ENCODE measurements at places on chromosomes 4 and X.

DNA sequence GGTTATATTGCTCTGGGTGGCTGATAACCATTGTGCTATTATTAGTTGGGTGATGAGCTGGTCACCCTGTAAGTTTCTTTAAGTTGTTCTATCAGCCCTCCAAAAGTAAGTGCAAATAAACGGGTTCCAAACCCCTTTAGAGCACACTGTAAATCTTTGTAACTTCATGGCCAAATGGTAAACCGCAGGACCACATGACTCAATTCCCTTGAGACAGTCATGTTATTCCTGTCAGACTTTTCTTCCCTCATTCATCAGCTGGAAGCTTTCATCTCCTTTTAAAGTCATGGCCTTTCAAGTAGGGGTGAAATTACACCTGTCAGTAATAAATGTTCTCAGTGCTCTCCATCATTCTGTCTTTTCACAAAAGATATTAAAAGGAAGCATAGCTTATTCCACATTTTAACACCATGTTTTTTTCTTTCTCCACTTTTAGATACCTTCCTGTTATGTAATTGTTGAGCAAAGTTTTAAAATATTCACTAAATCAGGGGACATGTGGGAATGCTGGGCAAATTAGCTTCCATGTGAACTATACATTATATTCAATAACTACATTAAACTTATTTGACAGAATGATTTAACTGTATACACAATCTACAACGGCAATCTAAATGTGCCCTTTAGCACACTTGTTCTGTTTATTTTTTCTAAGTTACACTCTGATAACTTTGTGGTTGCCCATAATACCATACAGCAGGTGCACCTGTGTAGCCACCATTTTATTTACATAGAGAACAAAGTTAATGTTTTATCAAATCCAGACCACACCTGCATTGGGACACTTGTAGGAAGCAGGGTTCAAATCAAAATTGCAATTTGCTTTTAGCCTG, 275.5 kb downstream of the CFAP299 start:
- DNase-seq, result no peak

DNA sequence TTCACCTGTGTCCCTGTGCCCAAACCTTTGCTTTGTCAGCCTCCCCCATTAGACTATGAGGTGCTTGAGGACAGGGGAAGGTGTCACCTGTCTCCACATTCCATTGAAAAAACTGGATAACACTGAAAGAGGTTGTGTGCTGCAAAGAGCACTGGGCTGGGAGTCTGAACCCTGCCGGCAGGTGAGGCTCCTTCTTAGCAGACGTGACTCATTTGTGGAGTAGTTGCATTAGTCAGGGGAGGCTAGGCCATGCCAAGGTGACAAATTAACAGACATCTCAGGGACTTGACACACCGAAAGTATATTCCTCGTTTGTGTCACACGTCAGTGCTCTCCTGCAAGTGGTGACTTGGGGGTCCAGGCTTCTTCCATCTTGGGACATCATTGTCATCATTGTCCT, 95.9 kb upstream of the STX18 start:
- DNase-seq, result no peak

GRCh38 chr4:79653871-79654270, 245.8 kb upstream of the GK2 start:
- DNase-seq, result no peak

- DNase-seq, result no peak
Measured at GRCh38 chr4:43816116-43816515, 632.5 kb downstream of the KCTD8 start.

GRCh38 chrX:154300816-154301215, 5.2 kb downstream of the TKTL1 start:
- no peak for DNase-seq

- no peak for DNase-seq
Measured at GRCh38 chr4:84582988-84583875, at the start of gene CDS1. Gene CDS1 (plus strand): TSS chr4:84583127. CDS start chr4:84583402, 275 bp downstream.

DNA sequence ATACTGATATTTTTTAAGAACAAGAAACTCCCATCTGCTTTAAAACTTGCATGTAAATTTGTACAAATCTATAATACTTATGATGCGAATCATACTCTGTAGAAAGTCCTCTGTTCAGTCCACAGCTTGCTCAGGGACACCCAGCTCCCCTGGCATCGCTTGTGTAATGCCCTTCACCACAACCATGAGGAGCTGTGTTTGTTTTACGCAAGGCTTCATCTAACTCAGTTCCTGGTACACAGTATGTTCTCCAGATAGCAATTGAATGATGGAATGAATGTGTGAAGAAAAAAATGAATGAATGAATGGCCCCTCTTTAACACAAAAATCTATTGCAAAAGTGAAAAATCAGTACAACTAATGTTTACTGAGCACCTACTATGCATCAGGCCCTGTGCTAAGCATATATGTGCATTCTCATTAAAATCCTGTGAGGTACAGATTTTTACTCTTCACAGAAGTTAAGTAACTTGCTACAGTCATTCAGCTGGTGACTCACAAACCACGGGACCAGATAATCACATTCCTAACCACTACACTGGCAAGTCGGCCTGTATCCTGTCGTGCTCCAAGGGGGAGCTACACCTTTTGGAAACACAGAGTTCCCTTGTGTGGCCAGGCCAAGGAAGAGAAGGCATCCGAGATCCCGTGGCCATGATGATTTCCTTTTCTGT, 58.7 kb upstream of the KDR start:
- no peak for DNase-seq

DNA sequence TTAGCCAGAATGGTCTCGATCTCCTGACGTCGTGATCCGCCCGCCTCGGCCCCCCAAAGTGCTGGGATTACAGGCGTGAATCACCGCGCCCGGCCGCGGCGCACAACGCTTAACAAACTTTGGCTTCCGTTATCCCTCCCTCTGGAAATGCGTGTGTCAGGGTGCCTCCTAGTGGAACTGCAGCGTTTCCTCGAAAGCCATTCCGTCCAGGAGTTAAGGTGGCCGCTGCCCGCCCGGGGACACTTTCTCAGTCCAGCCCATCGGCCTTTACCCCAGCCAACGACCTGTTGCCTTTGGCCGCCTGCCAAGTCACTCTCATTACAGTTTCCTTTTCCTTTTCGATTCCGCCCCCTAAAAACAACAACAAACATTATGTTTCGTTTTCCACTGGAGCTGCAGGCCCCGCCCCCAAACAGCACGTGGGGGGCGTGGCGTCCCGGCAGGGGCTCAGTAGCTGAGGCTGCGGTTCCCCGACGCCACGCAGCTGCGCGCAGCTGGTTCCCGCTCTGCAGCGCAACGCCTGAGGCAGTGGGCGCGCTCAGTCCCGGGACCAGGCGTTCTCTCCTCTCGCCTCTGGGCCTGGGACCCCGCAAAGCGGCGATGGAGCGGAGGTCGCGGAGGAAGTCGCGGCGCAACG, at the start of gene HERC5:
Gene HERC5, plus strand, starts transcription at position 450 of the 637 bp plus-strand sequence. Its CDS starts 151 bp downstream, at position 601.
- peak; percentile 96 for DNase-seq

GRCh38 chr4:123849495-123849894, 452.9 kb downstream of the SPRY1 start:
- DNase-seq, result no peak

GRCh38 chrX:35104626-35105025, 162.0 kb downstream of the FAM47B start:
- no peak for DNase-seq

GRCh38 chrX:133402830-133403625, 12.3 kb downstream of the GPC4 start:
- DNase-seq, result no peak

GRCh38 chrX:119899125-119899524, 3.4 kb downstream of the AKAP14 start:
- no peak for DNase-seq

GRCh38 chr4:930827-931193, 1.3 kb downstream of the GAK start:
- no peak for DNase-seq

- no peak for DNase-seq
Measured at GRCh38 chr4:76554630-76555029, 119.6 kb downstream of the SHROOM3 start.

GRCh38 chr4:74037076-74037955, 1.2 kb downstream of the CXCL3 start:
- no peak for DNase-seq

DNA sequence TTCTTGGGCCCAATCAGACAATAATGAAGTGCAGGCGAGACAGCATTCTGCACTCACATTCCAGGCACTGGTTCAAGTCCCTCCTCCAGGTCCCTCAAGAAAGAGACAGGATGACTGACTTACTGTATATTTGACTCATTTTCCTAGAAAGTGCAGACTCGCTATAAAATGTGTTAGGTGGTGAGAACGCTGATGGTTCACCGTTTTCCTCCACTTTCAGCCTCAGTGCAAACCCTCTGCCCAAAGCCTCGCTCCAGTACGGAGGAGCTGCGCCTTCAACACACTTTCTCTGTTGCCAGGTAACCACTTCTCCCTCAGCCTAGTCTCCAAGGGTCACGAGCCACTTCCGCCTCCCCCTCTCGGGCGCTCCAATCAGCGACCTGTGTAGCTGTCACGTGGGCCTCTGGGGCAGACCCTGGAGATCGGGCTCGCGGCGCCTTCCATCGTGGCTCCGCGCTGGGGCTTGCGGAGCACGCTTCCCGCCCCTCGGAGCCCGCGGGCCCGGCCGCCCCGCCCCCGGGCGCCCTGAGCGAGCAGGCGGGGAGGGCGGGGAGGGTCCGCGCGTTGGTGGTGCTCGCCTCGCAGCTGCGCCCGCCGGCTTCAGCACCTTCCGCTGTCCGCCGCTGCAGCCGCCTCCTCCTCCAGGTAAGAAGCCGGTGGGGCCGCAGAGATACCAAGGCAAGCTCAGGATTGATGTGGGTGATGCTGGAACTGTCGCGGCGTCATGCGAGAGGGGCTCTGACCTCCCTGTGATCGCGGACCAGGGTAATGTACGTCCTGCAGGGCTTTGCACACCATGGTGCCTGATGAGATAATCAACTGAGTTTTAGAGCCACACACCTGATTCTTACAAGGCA, at the start of gene WDR17:
Gene WDR17, plus strand, starts transcription at position 407 of the 857 bp plus-strand sequence. CDS start 45,740 bp downstream, outside the sequence.
- peak; percentile 77 for DNase-seq

DNA sequence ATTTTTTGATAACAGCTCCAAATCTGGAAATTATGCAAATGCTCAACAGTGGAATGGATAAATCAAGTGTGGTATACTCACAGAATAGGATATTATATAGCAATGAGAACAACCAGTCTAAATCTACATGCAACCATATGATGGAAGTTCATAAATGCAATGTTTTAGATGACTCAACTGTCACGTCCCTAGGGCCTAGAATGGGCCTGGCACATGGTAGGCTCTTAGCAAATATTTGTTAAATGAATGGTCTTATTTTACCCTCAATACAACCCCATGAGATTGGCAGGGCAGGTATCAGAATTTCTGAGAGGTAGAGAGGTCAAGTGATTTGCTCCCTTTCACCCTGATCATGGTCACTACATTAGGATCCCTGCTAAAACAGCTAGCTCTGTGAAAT, 14.6 kb upstream of the NKX3-2 start:
- DNase-seq, result no peak

DNA sequence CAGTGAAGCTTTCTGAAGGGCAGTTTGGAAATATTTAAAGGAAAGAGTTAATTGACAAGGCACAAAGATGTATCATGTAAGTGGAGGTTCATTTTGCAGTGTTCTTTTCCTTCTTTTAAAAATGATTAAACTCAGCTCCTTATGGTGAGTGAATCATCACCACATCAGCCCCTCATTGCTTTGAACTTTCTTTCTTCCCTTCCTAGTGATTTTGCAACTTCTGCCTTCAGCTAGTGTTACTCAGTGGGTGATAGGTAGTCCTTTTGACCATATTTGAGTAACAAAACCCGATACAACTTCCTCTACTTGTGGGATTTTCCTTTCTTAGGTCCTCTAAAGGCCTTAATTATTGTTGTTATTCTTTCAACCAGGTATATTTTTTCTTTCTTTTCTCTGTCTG, 8.2 kb downstream of the ZCCHC4 start:
- DNase-seq, result no peak

DNA sequence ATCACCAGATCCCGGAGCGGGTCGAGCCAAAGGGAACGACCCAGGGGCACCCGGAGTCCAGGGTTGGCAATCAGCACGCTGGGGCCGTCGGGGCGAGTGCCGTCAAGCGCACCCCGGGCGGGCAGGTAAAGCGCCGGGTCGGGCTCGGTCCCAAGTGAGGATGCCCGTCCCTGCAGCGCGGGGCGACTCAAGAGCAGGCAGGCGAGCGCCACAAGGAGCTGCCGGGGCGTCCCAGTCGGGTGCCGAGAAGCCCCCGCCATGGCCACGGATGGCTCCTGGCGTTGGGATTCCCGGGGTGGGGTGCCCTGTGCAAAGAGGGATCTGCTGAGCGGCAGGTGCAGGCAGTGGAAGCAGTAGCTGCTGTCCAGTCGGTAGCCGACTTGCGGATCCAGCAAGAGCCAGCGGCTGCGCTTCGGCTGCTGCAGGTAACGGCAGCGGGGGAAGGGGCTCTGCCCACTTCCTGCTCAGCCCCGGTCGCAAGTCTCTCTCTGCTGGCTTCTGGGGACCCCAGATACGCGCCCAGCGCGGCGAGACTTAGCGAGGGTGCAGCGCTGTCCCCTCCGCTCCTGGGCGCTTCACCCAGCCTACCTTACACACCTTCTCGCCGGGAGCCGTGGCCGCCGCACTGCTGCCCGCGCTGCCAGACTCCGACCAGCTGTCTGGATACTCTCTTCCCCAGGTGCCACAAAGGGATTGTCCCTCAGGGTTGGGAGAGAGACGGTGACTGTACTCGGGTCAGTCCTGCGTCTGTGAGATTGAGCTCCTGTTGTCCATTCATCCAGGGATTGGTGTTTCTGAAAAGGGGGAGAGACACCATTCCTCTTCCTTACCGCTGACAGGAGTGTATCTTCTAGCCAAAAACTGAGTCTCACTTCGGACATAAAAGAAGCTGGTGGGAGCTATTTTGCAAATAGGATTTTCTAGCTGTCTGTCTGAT, at the start of gene FREM3:
Gene FREM3, minus strand, starts transcription at position 260 of the 937 bp plus-strand sequence. Its CDS starts 0 bp downstream, at position 260.
- DNase-seq, result no peak

DNA sequence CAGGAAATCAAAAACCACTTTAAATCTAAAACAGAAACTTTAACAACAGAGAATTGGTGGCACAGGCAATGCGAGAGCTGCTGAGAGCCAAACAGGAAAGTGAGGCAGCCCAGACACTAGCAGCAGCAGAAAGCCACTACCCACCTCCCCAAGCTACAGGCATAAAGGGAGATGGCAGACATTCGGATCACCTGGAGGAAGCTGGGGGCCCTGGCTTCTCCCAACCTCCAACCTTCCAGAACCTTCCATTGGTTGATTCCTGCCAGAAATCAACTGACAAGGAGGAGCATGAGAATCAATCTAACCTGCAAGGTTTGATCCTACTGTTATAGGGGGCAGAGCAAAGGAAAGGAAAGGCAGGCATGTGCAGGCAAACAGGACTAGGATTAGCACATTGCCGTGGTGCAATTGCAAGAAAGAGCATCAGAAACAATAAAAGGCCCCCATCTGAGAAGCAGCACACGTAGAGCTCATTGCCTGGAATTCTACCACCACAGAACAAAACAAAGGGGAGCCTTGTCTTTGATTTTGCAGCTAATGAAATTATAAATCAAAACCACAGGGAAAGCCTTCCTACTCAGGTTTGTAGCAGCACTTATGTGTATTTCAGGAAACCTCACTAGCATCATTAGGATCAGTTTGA, 427.3 kb upstream of the RASGEF1B start:
- DNase-seq, result no peak

DNA sequence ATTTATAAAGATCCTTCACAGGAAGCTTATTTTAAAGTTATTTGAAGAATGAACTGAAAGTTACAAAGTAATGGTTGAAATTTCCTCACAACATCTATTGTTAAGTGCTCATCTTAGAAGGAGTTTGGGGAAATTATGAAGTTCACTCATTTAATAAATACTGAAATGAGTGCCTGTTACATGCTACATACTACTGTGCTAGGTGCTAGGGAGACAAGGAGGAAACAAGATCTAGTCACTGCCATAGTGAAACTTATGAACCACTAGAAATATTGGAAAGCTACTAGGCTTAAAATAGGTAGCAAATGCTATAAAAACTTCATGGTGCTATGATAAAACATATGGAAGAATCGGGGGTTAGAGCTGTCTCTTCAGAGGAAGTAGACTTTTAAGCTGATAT, 97.1 kb downstream of the JADE1 start:
- no peak for DNase-seq

Data from CD4-positive, alpha-beta T cell treated with Interleukin-21 for 1 hour (primary cell).